ENCODE measurements at places on chromosomes 13 and 19.

- DNase-seq = no peak
These were observed 179.4 kb downstream of the NDFIP2 start for GRCh38 chr13:79660361-79660760.

GRCh38 chr19:48591021-48591420, 15.5 kb upstream of the SPACA4 start:
- DNase-seq = no peak

DNA sequence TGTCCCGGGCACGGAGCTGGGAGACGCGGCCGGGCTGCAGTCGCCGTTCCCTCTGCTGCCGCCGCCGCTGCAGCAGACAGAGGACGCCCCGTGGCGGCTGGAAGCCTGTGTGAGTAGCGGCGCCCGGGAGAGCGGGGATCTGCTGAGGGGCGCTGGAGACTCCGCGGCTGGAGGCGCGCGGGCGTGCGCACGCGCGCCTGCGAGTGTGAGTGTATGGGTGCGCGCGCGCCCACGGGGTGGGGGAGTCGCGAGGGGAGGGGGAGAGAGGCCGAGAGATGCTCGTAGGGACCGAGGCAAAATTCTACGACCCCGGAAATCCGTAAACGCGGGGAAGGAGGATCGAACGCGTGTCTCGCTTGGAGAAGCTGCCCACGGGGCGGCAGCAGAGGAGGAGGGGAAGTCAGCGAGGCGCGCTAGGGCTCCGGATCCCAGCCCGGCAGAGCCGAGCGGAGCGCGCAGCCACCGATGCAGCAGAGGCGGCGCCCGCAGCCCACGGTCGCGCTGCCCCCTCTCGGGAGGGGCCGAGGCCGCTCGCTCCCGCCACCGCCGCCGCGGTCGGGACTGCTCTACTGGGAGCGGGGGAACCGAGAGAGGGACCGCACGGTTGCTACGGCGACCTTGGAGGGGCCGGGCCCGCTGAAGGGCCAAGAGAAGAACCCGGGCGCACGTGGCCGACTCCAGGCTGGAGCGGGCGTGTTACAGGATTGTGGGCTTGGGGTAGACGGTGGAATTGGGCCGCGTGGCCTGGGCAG, at the start of gene ENOX1:
Gene ENOX1 (minus strand): TSS at position 207 of the 752 bp plus-strand sequence.
- DNase-seq = no peak

GRCh38 chr13:46908501-46908900, 11.6 kb upstream of the HTR2A start:
- no peak for DNase-seq

DNA sequence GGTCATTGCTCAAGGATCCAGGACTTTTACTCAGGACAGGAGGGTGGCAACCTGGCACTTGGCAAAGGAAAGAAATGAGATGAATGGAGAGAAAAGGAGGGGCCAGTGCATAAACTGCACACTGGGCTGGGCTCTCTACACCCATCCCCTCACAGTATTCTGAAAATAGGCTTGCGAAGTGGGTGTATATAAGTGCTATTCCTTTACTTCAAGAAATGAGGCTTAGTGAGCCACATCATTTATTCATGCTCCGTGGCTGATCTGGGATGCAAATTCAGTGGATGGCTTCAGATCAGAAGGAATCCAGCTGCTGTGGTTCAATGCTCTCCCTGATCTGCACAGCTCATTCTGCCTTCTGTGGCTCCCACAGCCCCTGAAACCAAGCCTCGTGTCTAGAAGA, 297.7 kb downstream of the UQCRFS1 start:
- no peak for DNase-seq

- no peak for DNase-seq
These were observed 703 bp downstream of the KLF16 start for GRCh38 chr19:1862424-1863327.

DNA sequence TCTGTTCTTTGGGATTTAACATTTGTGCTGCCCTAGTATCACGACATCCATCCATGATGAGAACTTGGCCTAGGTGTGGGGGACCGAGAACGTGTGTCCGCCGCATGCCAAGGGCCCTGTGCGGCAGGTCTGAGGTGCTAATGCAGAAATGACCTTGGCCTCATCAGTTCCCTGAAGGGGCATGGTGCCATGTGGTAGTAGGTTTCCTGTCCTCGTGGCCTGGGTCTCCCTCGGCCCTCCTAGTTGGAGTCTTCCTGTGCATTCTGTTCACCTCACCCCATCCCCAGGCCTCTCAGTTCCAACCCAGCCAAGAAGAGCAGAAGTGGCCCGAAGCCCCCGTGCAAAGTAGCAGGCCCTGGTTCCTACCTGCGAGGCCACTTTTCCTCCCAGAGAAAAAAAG, 59.8 kb downstream of the GGACT start:
- no peak for DNase-seq

GRCh38 chr13:36915896-36916640, 4.0 kb downstream of the SMAD9 start:
- no peak for DNase-seq

- no peak for DNase-seq
These were observed 9.7 kb downstream of the SIGLEC6 start for GRCh38 chr19:51521781-51522180.

DNA sequence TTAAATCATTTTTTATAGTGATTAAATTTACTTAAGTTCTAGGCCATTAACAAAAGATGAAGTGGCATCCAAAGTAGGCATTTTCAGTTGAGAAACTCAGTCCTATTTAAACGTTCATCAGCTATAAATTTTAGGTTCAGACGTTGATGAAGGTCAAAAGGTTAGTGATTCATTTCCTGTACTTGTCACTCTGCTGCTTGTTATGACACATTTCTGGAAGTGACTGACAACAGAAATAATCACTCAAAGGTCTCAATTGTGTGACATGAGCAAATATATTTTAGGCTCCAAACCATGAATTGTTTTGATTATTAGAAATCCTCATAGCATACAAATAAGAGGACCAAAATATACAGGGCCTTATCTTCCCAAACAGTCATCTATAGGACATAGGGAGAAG, 10.3 kb upstream of the EDNRB start:
- no peak for DNase-seq

GRCh38 chr13:39020853-39021462, 16.9 kb downstream of the PROSER1 start:
- DNase-seq = no peak

DNA sequence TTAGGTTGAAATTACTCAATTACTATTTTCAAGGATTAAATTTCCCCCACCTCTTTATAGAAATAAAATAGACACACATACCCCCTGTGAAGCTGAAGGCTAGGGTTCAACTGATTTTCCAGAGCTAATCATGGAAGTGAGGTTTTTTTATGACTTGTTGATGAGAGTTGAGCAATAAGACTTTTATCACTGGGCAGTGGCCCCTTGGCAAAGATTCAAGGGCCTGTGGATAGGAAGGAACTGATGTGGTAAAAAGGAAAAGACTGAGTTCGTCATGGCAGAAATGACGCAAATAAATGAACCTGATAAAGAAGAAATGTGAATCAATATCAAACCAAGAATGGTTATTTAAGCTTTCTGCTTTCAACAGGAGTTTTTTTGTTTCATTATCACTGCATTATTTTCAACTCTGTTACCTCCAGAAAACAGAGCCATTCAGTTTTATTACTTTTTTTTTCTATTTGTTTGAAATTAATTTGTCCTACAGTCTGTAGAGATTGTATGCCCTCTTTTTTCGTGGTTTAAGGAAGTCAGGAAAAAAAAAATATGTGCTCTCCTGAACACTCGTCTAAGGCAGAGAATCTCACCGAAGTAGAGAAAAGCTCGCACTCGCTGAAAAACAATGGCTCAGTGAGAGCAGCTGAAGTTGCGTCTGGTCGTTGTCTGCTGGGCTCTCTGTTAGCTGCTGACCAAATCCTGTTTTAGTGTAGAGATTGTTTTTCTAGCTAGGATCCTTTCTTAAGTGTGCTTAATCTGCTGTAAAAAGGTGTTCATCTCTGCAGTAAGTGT, 38.9 kb downstream of the STOML3 start:
- DNase-seq = no peak

DNA sequence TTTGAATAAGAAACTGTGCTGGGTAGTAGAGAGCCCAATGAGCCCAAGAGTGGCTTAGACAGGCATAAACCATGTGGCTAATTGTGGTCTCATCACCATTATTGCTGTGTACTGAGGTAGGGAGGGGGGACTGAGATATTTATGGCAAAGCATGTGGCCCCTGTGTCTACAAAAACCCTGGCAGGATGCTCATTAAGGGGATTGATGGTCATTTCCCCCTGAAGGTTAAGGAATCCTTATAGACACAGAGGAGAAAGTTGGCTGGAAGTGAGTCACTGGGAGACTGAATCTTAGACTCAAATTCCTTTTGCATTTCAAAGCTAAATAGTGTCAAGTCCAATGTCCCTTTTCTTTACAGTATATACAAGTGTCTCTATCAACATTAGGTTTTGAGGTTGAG, 9.8 kb upstream of the DACT3 start:
- DNase-seq = no peak
